ENCODE measurements at places on chromosomes 2 and 18.

DNA sequence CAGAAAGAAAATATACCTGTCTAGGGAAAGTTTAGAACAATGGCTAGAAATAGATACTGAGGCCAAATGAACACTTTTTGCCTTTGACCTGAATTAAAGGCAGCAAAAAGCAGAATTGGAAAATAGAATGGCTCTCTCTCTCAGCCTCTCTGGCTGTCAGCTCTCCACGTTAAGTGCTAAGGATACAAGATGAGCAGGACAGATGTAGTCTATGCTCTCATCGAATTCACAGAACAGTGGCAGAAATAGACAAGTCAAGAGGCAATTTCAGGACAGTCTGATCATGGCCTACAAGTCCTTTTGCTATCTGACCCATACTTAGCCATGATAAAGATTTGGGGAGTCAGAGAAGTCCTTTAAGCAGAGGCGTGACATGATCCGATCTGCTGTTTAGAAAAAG, 120.2 kb upstream of the CREB1 start:
- DNase-seq, result no peak

DNA sequence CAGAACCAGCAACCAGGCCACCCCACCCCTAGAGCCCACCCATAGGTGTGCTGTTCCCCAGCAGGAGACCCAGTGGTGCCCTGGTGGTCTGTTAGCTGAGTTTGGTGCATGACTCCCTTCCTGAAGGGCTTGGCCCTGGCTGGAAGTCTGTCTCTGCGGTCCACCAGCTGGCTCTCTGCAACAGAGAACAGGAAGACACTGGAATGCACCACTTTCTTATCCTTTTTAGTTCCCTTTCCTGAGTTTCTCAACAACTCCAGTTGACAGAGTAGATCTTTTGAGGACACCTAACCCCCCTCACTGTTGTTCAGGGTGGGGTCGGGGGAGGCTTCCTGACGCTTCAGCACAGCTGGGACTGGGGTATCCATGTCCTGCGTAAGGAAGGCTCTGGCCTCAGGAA, 11.9 kb upstream of the RPL37A start:
- no peak for DNase-seq

- no peak for DNase-seq
Observed at GRCh38 chr2:96856776-96857666, 795 bp downstream of the ANKRD39 start.

DNA sequence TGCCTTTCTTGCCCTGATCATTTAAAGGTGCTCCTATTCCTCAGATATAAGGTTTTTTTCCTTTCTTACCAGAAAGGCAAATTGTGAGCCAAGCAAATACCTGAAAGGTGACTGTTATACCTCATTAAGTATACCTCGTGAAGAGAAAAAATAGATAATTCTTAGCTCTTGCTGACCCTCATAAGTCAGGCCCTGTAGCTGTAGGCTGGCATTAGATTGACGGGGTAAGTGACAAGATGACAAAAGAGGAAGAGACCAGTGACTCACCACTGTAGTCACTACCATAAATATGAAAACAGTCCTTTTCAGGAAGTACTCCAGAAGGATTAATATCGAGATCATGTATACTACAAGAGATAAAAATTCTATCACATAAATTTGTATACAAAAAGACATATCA, 104.6 kb downstream of the PTPN4 start:
- DNase-seq, result no peak

DNA sequence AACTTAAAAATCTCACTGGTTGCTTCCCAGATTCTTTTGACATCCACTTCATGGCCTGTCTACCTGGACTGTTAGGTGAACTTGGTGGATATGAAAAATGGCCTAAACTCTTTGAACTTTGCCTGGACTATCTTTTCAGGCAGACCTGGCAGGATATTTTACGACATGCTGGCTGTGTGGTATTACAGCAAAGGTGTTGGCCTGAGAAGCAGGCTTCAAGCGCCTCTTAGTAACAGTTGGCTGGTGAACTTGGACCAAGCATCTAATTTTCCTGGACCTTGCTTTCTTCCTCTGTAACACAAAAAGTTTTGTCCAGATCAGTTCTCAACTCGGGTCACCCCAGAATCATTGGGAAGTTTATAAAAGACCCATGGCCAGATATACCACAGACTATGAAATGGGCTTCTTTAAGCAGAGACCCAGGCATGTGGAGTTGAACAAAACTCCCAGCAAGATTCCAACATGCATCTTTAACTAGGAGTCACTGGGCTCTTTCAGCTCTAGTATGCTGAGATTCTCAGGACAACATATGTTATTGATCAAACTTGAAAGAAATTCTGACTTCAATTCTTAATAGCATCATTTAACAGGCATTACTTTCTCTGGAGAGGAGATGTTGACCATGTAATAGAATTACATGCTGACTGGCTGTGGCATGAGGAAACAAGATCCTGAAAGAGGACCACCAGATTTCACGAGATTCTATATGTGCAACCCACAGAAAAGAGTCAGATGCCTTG, 4.4 kb downstream of the LYPD1 start:
- no peak for DNase-seq

DNA sequence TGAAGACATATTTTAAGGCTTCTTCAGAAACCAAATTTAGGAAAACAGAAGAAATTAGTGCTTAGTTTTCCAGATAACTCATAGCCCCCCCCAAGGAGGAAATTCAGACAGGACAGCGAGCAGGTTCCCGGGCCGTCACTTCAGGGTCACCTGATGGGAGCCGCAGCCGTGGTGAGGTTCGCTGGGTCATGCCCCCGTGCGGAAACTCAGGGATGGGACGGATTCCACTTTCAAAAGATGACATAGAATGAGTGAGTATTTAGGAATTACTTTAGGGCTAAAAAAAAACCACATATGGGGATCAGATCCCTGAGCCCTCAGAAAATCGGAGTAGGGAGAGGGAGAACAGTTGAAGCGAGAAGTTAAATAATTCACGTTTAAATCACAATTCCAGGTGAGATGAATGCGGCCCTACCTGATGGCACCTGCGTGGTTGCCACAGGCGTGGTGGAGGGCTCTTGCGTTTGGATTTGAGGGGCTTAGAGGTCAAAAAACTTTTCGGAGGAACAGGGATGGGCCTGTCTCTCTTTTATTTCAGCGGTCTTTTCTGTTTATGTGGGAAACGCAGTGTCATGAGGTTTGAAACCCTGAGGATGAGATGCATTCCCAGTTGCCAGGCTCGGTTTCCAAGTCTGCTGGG, 114.4 kb downstream of the NFATC1 start:
- no peak for DNase-seq

GRCh38 chr2:112095681-112096080, 40.6 kb downstream of the TMEM87B start:
- no peak for DNase-seq

DNA sequence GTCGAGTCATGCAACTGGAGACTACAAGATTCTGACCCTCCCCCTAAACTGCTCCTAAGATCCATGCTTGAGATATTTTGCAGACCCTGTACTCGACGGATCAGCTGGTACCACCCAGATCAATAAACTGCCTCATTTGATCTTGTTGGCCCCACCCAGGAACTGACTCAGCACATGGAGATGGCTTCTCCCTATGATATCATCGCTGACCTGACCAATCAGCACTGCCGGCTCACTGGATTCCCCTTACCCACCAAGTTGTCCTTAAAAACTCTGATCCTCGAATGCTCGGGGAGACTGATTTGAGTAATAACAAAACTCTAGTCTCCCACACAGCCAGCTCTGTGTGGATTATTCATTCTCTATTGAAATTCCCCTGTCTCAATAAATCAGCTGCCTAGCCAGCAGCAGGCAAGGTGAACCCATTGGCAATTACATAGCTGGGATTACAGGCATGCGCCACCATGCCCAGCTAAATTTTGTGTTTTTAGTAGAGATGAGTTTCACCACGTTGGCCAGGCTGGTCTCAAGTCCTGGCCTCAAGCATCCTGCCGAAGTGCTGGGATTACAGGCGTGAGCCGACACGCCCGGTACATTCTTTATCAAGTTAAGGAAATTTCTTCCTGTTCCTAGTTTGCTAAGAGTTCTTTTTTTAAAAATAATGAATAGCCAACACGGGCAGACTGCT, 43.6 kb downstream of the VPS54 start:
- DNase-seq, result no peak

- DNase-seq, result no peak
Observed at GRCh38 chr18:24928301-24928878, 423.6 kb downstream of the ZNF521 start.

- no peak for DNase-seq
Observed at GRCh38 chr2:96399342-96400048, 63.9 kb downstream of the NCAPH start.

DNA sequence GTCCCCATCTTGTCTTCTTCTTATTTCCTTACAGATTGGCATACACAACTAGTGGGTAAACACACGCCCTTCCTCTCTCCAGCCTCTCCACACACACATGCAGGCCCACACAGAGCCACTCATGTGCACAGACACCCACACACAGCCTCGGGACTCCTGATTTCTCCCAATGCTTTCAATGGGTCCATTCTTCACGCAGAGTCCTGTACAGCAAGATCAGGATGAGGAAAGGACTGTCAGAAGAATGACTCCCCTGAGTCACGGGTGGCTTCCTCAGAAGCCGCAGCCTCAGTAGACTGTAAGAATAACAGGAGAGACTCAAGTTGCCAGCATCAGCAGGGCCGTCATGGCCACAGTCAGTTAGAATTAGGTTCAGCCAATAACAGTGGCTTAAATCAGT, 109.1 kb upstream of the GLI2 start:
- DNase-seq, result no peak

GRCh38 chr2:5539282-5540165, 152.7 kb upstream of the SOX11 start:
- DNase-seq, result no peak

GRCh38 chr18:59951591-59951990, 51.8 kb downstream of the PMAIP1 start:
- DNase-seq, result no peak

DNA sequence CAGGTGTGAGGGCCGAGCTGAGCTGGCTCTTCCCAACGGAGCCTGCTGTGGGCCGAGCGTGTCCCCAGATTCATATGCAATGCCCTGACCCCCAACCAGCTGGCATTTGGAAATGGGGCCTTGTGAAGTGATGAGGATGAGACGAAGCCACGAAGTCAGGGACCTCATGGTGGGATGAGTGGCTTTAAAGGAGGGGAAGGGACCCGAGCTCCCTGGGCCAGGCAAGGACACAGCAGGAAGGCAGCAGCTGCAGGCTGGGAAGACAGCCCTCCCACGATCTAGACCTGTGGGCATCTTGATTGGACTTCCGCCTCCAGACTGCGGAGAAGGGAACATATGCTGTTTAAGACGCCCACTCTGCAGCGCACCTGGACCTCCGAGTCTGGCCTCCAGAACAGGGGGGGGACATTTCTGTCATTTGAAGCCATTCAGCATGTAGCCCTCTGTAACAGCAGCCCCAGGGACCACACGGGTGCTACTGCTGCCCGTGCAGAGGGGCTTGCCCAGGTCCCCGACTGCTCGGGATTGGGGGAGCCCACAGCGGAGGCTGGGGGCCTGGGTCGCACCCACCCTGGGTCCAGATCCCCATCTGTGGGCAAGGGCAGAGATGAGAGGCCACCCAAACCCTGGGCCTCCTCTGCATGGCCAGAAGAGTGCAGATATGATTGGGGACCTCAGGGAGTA, 27.2 kb downstream of the KIF1A start:
- DNase-seq, result no peak
